ENCODE measurements at places on chromosomes 5 and 9. TPM values are rescaled to one million over a fixed set of nuclear protein-coding genes. Genes with fewer than 3 reads are reported as not detected.

GRCh38 chr9:134445000-134445399 lies 118.7 kb downstream of the RXRA start:
- DNase-seq: no peak

DNA sequence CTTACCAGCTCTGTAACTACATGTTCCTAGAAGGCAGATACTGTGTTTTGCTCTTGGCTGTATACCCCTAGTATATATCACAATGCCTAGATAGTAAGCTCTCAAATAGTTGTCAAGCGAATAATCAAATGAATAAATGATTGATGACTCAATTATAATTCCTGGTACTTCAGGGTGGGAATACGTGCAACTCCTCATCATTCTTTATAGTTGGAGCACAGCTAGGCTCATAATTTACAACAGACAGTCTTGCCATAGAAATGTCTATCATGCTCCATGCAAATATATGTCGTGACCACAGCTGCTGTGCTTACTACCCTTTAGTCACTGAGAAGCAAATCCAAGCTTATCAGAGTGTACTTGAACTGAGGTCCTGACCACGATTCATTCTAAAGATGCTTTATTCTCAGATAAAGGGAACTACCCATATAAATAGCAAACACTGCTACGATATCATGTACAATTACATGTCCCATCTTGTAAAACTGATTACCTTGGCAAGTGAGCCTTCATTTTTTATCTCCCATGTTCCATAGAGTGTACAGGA lies 52.1 kb downstream of the STRBP start:
- no peak for DNase-seq

DNA sequence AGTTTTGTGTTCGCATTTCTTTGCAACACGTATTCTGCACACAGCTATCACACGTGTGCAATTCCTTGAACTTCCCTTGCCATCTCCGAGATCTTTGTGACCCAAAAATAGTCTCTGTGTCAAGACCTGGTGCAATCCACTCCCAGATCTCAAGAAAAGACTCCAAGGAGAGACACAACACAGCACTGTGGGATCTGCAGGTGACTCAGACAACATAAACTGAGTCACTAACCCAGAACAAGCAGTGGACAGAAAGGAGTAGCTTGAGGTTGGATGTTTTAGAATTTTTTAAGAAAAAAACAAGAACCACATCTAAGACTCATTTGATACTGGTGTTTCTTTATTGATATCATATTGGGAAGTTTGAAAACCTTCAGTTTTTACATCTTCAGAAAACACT lies 396.9 kb downstream of the AGTPBP1 start:
- DNase-seq: no peak

- DNase-seq: no peak
These were observed 297.7 kb upstream of the IRX4 start for GRCh38 chr5:2180456-2180855.

DNA sequence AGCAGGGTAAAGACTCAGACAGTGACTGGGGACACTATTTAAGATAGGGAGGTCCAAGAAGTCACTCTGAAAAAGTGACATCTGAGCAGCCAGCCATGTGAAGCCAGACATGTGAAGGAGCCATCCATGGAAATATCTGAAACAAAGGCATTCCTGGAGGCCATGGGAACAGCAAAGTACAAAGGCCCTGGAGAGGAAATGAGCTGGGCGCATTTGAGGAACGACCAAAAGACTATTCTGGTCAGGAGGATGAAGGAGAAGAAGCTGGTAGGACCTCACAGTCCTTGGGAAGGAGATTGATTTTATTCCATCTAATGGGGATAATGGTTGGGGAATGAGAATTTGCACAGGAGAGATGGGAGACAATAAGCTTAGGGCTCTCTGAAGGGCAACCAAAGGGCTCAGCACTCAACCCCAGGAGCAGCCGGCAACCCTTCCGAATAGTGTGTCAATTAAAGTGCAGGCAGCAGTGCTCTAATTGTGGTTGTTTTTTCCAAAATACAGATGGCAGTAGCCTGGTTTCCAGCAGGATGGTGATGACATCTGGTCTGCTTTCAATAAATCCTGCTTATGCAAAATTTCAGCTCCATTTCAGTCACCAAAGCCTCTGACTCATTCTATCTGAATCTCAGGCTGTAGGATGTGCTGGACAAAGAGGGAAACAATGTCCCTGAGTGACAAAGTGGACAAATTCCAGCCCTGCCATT lies 26.7 kb downstream of the FOXI1 start:
- DNase-seq: no peak

GRCh38 chr5:104412649-104413240 lies 850.2 kb upstream of the NUDT12 start:
- DNase-seq: no peak

DNA sequence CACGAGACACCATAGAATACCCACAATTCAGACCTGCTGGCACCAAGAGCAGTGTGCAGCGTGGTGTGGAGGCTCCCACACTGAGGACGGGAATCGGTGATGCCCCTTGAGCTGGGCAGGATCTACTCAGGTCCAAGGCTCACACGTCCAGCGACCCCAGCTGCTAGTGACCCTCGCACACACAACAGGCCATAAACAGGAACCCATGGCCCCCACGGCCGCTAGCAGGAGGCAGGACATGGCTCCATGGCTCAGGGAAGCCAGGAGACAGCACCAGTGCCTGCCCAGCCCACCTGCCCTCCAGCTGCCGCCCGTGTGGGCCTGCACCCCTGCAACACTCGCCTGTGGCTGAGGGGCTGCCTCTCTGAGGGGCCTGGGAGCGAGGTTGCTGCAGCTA lies 43.4 kb upstream of the SLC9A3 start:
- DNase-seq: no peak

DNA sequence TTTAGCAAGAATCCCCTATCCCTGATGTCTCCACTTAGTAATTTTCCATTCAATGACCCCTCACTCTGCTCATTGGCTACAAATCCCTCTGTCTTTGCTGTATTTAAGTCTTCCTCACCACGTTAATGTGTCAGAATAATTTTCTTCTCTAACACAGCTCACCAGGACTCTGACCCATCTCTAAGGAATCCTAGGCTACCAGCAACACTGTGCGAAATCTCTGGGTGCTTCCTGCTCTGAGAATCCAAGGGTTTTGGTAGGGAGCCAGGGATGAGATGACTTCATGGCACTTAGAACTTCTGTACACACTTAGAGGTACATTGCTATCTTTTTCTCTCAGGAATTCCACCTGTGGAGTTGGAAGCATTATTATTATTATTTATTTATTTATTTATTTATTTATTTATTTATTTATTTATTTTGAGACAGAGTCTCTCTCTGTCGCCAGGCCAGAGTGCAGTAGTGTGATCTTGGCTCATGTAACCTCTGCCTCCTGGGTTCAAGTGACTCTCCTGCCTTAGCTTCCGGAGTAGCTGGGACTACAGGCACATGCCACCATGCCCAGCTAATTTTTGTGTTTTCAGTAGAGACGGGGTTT lies 53.5 kb downstream of the FOXI1 start:
- no peak for DNase-seq

- DNase-seq: no peak
These were observed 109.0 kb downstream of the BAAT start for GRCh38 chr9:101275769-101276250.

- DNase-seq: no peak
These were observed 21.9 kb downstream of the HTR4 start for GRCh38 chr5:148632255-148633066.

- DNase-seq: no peak
These were observed 305.0 kb upstream of the MEF2C start for GRCh38 chr5:89187883-89188465.

The PROB1 gene
- 0.80 TPM for polyA plus RNA-seq

The GAS1 gene
- polyA plus RNA-seq: not detected
